Bronchial epithelial cell (primary cell): ENCODE measurements at places on chromosomes 2 and 18.

- DNase-seq, result no peak
Observed at GRCh38 chr2:241000831-241001321, 2.5 kb downstream of the SNED1 start.

DNA sequence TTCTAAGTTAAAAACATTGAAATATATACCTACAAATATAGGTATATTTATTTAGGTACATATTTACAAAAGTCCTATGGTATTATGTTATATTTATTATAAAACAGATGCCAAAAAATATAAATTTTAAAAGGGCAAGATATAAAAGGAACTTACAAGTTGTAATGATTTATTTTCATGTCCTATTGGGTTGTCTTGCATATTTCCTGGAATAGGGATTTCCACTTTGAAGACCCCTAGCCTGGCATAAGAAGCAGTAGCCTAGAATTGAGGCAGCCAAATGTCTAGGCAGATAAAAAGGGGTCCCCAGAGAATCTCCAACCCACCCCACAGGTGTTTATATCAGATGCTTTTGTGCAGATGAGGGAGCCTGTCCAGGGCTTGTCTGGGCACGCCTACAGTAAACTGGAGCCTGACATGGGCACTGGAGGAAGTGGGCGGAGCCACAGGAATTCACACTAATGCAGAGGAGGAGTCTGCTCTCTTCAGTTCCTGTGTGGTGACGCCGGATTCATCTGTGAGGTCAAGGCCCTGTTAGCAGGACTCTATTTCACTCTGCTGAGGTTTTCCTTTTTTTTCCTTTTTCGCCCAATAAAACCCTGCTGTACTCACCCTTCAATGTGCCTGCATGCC lies 1088.9 kb upstream of the PIK3C3 start:
- peak; percentile 78 for DNase-seq

GRCh38 chr2:230793572-230794359 lies 71.0 kb upstream of the ITM2C start:
- DNase-seq, result peak; percentile 99

- DNase-seq, result no peak
Observed at GRCh38 chr2:159053161-159054031, 85.0 kb downstream of the TANC1 start.

GRCh38 chr2:167510071-167510759 lies 621.9 kb downstream of the XIRP2 start:
- peak; percentile 77 for DNase-seq

DNA sequence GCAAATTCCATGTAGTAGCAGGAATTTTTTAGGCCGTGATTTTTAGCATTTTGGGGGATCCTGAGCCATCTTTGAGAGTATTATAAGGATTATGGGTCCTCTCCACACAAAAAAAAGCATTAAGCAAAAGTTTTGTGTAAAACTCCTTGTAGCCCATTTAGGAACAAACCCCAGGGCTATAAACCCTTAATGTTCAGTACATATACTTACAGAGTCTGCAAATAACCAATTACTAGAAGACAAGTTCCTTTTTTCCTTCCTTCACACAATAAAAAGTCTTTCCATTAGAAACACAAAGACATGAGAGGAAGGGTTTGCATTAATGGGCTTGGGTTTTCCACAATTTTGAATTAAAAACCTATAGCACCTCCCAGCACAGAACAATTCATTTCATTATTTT lies 44.6 kb downstream of the WDFY1 start:
- DNase-seq, result no peak

DNA sequence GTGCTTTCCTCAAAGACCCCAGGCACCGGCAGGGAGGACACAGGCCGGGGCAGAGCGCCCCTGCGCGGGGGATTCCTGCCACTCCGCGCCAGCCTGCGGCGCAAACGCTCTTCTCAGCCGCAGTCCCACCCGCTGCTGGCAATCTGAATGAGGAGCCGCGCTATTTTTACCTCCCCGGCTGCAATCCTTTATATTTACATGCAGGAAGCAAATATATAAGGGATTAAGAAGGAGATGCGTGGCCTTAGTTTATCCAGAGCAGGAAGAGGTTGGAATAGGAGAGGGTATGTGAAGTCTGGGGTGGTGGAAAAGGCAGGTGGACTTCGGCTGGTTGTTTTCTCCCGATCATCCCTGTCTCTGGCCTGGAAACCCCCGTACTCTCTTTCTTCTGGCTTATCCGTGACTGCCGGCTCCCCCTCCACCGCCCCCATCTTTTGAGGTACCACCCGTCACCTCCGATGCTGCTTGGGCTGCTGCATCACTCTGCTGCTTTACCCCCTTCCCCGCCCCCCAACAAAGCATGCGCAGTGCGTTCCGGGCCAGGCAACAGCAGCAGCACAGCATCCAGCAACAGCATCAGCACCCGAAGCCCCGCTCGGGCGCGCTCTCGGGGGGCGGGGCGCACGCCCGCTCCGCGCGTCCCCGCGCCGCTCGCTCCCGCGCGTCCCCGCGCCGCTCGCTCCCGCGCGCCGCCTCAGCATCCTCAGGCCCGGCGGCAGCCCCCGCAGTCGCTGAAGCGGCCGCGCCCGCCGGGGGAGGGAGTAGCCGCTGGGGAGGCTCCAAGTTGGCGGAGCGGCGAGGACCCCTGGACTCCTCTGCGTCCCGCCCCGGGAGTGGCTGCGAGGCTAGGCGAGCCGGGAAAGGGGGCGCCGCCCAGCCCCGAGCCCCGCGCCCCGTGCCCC lies at the start of gene ADAM23:
ADAM23 (plus strand) TSS at position 700 of the 902 bp plus-strand sequence. CDS start 335 bp downstream, outside the sequence.
- no peak for DNase-seq

DNA sequence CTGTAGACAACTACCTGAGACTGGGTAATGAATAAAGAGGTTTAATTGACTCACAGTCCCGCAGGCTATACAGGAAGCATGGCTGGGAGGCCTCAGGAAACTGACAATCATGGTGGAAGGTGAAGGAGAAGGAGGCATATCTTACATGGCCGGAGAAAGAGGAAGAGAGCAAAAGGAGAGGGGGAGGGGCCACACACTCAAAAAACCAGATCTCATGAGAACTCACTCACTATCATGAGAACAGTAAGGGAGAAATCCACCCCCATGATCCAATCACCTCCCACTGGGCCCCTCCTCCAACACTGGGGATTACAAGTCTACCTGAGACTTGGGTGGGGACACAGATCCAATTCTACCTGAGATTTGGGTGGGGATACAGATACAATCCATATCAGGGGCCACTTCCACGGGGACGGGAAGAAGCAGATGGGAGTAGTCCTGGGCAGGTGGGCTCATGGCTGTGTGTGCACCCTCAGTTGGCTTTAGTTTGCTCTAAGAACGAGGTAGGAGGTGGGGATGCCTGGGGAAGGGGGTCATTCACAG lies 9.9 kb downstream of the MAB21L4 start:
- DNase-seq, result no peak
